Glutamatergic neuron (in vitro differentiated cells): ENCODE measurements at places on chromosomes 7 and 10. TPM values are rescaled to one million over a fixed set of nuclear protein-coding genes. Genes with fewer than 3 reads are reported as not detected.
A peak's percentile ranks its signal among the peaks of the same experiment; 100 is the strongest.

The CYP3A4 gene
- total RNA-seq: not detected

The SPDYE2B gene
- total RNA-seq: not detected

The GATA3 gene
- 0.69 TPM for total RNA-seq

The NKX2-3 gene
- total RNA-seq: not detected

The PGAM2 gene
- 13.3 TPM for total RNA-seq

The SVOPL gene
- total RNA-seq: not detected

The STRIP2 gene
- total RNA-seq: 3.3 TPM

The TBXAS1 gene
- not detected for total RNA-seq

DNA sequence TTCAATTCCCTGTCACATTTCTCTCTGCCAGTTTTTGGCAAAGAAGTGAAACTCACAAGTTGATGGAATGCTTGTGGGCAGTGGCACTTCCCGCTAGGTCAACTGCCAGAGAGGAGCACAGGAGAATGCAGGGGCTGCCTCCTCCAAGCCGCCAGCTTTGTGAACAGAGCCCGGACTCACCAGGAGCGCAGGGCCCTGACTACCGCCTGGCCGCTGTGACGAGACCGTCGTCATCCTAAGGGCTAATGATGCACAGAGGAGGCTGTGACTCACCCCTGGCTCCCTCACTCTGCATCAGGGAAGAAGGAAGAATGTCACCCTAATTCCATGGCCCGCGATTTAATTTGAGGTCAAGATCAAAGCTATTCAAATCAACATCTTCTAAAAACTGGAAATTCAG lies 123.9 kb downstream of the TAX1BP1 start:
- peaks cover 8% of the 10 kb centered on the region for H3K27me3 ChIP-seq
- no peaks in the 10 kb centered on the region for H3K36me3 ChIP-seq
- H3K27ac ChIP-seq: no peak overlapping the region
- no peak overlapping the region for H3K4me3 ChIP-seq
- H3K4me1 ChIP-seq: peaks cover 9% of the 10 kb centered on the region

GRCh38 chr7:129889133-129889844 lies 63.5 kb downstream of the UBE2H start:
- no peaks in the 10 kb centered on the region for H3K36me3 ChIP-seq
- no peak for DNase-seq
- no peaks in the 10 kb centered on the region for H3K4me1 ChIP-seq

DNA sequence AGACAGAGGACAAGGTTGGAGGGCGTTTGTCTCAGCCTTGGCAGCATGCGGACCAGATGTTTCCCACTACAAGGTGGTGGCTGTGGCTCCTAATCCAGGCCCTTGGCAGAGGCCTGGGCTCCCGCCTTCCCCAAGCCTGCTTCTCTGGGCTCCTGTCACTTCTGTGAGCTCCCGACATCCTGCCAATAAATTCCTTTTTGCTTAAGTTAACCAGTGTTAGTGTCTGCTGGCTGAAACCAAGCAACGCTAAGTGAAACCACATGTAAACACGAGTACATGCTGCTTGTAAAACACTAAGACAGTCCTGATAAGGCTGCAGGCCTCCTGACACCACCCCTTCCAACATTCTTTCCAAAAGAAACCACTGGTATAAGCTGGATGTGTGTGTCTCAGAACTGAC lies 263.6 kb upstream of the ZMIZ1 start:
- H3K4me1 ChIP-seq: peaks cover 17% of the 10 kb centered on the region
- H3K4me3 ChIP-seq: no peak overlapping the region
- no peak overlapping the region for H3K27ac ChIP-seq
- no peak for DNase-seq
- no peaks in the 10 kb centered on the region for H3K36me3 ChIP-seq
- peaks cover 11% of the 10 kb centered on the region for H3K27me3 ChIP-seq

DNA sequence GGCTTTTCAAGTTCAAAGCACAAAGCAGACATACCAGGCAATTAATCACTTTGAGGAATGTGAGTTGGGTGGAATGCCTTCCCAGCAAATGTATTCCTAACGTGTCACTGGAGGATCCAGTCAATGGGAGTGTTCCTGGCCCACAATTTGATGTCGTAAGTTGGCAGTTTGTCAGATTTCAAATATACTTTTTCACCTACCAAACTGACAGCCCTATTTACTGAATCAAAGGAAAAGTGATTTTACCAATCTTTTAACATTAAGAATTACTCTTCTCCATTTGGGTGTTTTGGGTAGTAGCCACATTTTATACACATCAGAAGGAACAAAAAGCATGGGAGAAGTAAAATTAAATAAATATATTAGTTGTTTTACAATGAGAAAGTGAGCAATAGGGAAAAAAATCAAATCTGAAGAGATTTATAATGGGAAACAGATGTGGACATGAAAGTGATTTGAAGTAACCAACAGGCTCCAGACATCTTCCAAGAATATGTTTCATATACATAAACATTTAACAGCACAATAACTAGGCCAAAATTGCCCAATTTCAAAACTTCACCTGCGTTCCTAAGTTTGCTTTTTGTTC lies 222.9 kb downstream of the MTERF1 start:
- no peak overlapping the region for H3K4me3 ChIP-seq
- no peaks in the 10 kb centered on the region for H3K4me1 ChIP-seq
- no peaks in the 10 kb centered on the region for H3K27me3 ChIP-seq
- H3K27ac ChIP-seq: no peak overlapping the region
- no peaks in the 10 kb centered on the region for H3K36me3 ChIP-seq
- DNase-seq: no peak

GRCh38 chr7:39392151-39392550 lies 174.1 kb upstream of the YAE1 start:
- H3K27ac ChIP-seq: no peak overlapping the region
- no peaks in the 10 kb centered on the region for H3K36me3 ChIP-seq
- no peaks in the 10 kb centered on the region for H3K27me3 ChIP-seq
- H3K4me1 ChIP-seq: peaks cover 17% of the 10 kb centered on the region
- H3K4me3 ChIP-seq: no peak overlapping the region

GRCh38 chr7:1845536-1846311 lies 175.6 kb downstream of the ELFN1 start:
- peak overlapping the region; percentile 44 for H3K27ac ChIP-seq
- peak; percentile 22 for DNase-seq
- H3K36me3 ChIP-seq: no peaks in the 10 kb centered on the region
- peak overlapping the region; percentile 26 for H3K4me3 ChIP-seq
- peaks cover 9% of the 10 kb centered on the region for H3K27me3 ChIP-seq

DNA sequence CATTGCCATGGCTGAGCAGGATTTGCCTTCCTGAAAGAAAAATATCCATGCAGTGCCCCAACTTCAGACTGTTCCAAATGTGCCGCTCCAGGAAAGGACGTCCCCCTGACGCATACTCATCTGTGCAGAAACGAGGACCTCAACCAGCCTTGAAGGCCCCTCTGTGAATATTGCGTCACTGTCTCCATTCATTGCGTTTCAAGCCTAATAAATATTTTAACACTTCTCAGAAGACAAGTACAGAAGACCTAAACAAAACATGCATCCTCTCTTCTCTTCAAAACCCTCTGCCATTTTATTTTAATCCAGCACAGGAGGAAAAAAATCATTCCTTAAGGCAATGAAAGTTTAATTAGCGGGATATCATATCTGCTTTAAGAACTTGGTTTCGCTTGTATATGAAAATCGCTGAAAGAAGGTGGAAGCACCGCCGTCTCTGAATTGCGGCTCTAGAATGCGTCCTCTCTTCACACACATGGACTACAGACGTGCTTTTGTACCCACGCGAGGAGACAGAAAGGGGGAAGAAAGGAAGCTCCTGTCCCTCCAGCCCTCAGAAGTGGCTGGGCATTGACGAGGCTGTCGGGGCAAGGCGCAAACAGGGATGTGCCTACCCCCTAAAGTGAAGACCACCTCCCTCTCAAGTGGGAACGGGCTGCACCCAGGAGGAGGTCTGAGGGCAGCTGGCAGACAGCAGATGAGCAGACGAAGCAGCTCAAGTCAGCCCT lies 36.8 kb downstream of the RGS10 start:
- peaks cover 28% of the 10 kb centered on the region for H3K4me1 ChIP-seq
- no peak overlapping the region for H3K4me3 ChIP-seq
- peaks cover 23% of the 10 kb centered on the region for H3K27me3 ChIP-seq

GRCh38 chr10:113115556-113115955 lies 165.5 kb downstream of the TCF7L2 start:
- H3K4me3 ChIP-seq: no peak overlapping the region
- H3K36me3 ChIP-seq: no peaks in the 10 kb centered on the region
- H3K27me3 ChIP-seq: no peaks in the 10 kb centered on the region

- H3K4me1 ChIP-seq: peaks cover 14% of the 10 kb centered on the region
- no peaks in the 10 kb centered on the region for H3K36me3 ChIP-seq
- no peak overlapping the region for H3K4me3 ChIP-seq
- DNase-seq: no peak
- no peak overlapping the region for H3K27ac ChIP-seq
These were observed 176.1 kb downstream of the SH3PXD2A start for GRCh38 chr10:103679096-103679790.

DNA sequence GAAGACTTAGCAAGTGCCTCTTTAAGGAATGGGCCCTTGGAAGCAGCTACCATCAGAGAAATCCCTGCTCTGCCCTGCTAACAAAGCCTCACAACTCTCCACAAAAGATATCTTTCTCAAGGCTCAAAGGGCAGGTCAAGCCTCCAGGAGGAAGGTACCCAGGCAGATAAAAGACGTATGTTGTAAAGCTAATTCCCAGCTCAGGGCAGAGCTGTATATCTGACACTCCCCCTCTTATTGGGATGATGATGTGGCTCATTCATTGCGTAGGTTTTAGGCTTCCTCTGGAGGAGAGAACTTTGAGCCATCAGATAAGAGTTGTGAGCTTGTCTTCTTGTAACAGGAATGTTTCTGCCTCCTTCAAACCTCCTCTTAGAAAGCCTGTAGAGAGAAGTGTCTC lies 145.4 kb downstream of the CALN1 start:
- no peak for DNase-seq
- no peaks in the 10 kb centered on the region for H3K4me1 ChIP-seq
- no peaks in the 10 kb centered on the region for H3K27me3 ChIP-seq
- H3K27ac ChIP-seq: no peak overlapping the region
- H3K36me3 ChIP-seq: no peaks in the 10 kb centered on the region

- H3K36me3 ChIP-seq: peaks cover 5% of the 10 kb centered on the region
- peak overlapping the region; percentile 79 for H3K4me3 ChIP-seq
- H3K4me1 ChIP-seq: peaks cover 24% of the 10 kb centered on the region
- H3K27me3 ChIP-seq: peaks cover 18% of the 10 kb centered on the region
- no peak overlapping the region for H3K27ac ChIP-seq
These were observed 1.4 kb downstream of the HSPA12A start for GRCh38 chr10:116740971-116741370.

DNA sequence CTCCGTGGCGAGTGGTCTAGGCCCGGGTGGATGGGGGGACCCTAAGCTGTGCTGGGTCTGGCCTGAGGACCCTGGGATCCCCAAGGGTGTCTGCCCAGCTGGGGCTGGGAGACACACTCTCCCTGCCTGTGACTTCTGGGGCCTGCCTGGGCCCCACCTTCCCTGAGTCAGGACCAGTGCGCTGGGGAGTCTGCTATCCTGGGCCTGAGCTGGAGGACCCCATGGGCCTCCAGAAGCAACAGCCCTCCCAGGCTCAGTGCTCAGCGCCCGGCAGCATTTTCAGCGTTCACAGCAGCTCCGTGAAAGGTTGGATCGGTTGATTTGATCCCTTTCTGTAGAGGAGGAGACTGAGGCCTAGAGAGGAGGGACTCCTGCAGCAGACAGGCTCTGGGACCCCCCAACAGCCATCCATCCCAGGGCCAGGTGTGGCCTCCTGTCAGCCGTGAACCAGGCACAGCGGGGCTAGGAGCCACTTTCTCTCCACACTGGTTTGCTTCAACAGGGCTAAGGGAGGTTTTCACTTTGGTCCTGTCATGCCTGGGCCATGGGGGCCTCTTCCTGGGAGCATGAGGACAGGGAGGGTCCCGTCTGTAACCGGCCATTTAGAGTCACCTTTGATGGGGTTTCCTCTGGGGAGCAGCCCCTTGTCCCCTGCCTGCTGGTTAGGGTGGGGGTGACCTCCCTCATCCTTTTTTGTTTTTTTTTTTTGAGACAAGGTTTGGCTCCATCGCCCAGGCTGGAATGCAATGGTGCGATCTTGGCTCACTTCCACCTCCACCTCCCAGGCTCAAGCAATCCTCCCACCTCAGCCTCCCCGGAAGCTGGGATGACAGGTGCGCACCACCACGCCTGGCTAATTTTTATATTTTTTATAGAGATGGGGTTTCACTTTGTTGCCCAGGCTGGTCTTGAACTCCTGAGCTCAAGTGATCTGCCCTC lies 12.4 kb downstream of the FOXL3 start:
- H3K4me3 ChIP-seq: no peak overlapping the region
- H3K36me3 ChIP-seq: peaks cover 6% of the 10 kb centered on the region
- no peaks in the 10 kb centered on the region for H3K4me1 ChIP-seq
- H3K27me3 ChIP-seq: peaks cover 11% of the 10 kb centered on the region
- no peak overlapping the region for H3K27ac ChIP-seq
- DNase-seq: no peak

DNA sequence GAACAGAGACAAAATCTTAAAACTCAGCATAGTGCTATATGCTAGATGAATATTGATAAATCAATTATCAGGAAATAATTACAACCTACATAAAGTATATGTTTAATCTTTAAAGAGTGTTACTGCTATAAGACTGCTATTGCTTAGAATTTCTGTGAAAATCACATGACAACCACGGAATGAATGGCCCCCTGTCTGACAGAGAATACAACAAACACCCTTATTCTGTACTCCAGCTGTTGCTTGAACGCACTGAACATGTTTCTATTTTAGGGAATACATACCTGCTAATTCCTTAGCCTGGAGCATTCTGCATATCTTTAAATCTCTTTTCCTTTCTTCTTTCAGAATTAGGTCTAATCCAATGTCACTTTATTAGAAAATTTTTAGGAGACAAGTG lies 452.4 kb upstream of the PHF14 start:
- H3K4me1 ChIP-seq: no peaks in the 10 kb centered on the region
- no peak overlapping the region for H3K4me3 ChIP-seq
- no peaks in the 10 kb centered on the region for H3K27me3 ChIP-seq
- no peak for DNase-seq
- H3K27ac ChIP-seq: no peak overlapping the region

DNA sequence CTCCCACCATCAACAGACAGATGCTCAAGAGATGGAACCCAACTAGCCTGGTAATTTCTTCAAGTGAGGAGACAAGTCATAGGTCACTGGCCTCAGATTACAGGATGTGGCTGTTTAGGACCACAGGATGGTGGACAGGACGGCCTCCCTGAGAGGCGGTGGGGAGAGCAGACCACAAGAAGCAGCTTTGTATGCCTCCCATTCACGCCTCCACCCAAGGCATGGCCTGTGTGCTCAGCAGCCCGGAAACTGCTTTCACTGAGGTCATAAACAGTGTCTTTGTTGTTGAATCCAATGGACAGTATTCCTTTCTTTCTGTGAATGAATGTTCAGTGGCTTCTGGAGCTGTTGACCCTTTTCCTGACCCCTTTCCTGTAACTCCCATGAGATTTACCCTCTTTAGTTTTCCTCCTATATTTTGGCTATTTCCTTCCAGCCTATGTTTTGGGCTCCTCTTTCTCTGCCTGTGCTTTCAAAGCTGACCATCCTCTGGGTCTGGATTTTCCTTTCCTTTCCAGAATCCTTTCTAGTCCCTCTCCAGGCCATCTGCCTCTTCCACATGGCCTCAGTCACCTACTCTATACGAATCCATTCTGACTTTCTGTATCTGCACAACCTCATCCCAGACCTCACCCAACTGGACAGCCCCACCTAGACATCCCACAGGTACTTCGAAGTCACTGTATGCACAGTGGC lies 32.4 kb upstream of the INPP5F start:
- H3K4me3 ChIP-seq: no peak overlapping the region
- H3K36me3 ChIP-seq: peaks cover 19% of the 10 kb centered on the region
- H3K4me1 ChIP-seq: peaks cover 20% of the 10 kb centered on the region
- H3K27ac ChIP-seq: no peak overlapping the region
- H3K27me3 ChIP-seq: peaks cover 10% of the 10 kb centered on the region
- no peak for DNase-seq
